ENCODE measurements at places on chromosomes 1 and 21. TPM values are rescaled to one million over a fixed set of nuclear protein-coding genes. Genes with fewer than 3 reads are reported as not detected.

DNA sequence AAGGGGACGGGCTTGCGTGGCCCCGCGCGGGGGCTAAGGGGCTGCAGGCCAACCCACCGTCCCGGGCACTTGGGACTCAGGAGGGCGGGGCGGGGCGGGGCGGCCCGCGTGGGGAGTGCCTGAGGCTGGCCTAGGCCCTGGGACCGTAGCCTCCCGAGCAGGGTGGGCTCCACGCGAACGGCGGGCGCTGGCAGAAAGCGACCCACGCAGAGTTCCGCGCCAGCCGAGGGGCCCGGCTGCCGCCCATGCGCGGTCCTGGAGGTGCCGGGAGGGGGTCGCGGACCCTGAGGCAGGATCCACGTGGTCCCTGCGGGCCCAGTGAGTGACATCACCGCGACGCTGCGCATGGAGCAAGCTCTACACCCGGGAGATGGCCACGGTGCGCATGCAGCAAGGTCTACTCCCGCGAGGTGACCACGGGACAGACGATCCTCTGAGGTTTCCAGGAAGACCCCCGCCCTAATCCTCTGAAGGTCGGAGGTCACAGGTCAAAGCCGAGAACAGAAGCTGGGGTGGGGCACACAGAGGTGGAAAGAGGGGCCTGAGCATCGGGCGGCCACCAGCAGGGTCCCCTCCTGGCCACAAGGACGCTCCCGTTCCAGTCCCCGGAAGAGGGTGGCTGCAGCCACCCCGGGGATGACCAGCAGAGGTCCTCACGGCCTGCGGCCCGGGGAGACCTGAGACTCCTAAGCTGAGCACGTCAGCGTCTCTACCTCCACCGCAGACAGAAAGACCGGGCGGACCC, 13.5 kb upstream of the SLC19A1 start:
- DNase-seq: peak; percentile 82

DNA sequence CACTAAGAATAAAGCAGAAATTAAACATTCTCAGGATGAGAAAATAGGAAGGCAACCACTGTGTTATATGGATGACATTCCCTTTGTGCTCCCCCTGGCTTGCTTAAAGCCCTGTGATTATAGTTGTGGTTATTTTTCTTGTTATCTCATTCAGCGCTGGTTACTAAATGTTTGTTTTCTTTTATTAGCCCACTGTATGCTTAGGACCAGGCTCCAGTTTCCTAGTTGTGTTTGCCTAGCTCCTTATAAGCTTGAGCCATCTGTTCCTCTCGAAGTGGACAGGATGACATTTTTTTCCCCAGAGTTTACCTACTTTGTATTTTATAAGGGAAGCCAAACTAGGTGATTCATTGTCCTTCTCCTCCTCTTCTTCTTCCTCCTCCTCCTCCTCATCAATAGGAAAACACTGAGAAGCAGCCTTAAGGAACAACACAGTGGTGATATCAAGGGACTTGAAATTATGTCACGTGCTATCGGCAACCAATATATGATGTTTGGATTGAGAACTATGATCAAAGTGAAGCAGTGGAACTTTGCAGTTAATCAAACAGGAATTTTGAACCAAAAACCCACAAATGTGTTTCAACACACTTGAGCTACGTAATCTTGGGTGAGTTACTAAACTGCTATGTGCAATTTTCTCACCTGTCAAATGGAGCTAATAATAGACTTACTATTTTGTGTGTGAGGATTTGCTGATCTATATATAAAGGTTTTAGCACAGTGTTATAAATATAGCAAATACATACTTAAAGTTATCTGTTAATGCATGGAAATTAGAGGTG, 35.1 kb upstream of the RGS7 start:
- DNase-seq: no peak

GRCh38 chr1:169005776-169006175, 100.7 kb upstream of the ATP1B1 start:
- DNase-seq: no peak

KANK4 gene
- total RNA-seq: not detected

TRPM2 gene
- total RNA-seq: 0.77 TPM

GRCh38 chr1:59831529-59831928, 16.8 kb downstream of the HOOK1 start:
- no peak for DNase-seq

DNA sequence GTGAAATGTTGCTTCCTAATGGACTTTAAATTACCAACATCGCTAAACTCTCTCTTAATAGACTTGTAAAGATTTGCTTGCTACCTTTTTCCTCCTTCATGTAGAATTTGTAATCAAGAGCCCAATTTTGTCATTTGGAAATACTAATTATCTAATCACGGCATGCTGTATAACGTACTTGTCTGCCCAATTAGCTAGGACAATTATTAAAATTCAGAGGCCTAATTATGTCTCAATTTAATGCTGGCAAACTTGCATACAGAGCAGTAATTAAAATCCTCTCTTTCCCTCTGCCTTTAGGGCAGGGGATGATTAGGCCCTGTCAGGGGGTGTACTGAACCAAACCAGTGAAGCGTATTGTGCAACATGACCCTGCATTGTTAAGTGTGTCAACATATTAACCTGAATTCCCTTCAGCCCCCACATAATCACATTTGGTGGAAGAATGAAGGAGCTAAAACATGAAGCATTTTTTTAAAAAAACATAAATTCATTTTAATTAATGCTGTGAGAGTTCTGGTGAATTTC, 137.4 kb upstream of the BARHL2 start:
- no peak for DNase-seq

GRCh38 chr1:45998020-45998617, 134.3 kb downstream of the PIK3R3 start:
- no peak for DNase-seq

GRCh38 chr1:203663821-203664220, 37.2 kb downstream of the ATP2B4 start:
- no peak for DNase-seq

- DNase-seq: no peak
Observed at GRCh38 chr1:1614204-1614953, 921 bp upstream of the MIB2 start.

TEKT2 gene
- not detected for total RNA-seq

- DNase-seq: no peak
Observed at GRCh38 chr1:13817906-13818305, 117.9 kb downstream of the PRDM2 start.

GRCh38 chr1:47362828-47363227, 29.2 kb downstream of the CMPK1 start:
- no peak for DNase-seq

DNA sequence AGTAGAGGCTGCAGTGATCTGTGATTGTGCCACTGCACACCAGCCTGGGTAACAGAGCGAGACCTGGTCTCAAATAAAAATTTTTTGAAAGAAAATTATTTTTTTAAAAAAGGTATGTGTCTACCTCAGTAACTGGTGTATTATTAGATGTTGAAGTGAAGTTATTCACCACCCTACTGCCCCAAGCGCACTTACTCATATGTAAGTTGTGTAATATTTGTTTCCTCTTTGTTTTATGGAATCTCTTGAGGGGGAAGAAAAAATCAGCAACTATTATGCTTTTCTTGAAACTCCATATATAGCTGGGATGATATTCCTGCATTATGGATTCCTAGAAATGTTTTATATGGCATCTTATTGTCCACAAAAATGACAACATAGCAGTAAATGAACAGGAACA, 21.3 kb downstream of the RBM15 start:
- DNase-seq: no peak

DNA sequence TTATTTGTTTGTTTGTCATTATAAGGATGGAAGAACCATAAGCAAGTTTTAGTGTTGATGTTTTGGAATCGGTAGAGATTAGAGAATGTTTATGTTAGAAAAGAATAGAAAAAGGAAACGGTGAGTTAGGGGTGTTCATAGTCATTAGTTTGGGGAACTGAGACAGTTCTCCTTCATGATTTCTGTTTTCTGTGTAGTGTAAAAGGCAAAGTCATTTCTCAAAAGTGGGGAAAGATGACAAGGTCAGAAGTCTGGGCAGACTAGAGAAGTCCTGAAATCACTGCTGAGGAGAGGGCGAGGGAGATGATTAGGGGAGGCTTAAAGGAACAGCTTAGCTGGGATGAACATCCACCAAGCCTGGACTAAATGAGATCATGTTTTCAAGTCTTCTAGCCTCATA, 498.9 kb downstream of the TTLL7 start:
- DNase-seq: no peak

C1orf87 gene
- total RNA-seq: 1.9 TPM

DNA sequence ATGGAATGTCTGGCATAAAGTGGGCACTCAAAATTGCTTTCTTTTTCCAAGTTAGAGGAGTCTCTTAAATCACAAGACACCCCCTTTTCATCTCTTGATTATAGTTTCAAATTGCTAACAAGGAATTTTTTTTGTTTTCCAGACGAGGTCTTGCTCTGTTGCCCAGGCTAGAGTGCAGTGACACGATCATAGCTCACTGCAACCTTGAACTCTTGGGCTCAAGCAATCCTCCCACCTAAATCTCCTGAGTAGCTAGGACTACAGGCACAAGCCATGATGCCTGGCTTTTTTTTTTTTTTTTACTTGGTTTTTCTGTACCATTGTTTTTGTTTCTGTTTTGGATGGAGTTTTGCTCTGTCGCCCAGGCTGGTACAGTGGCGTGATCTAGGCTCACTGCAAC, 20.8 kb downstream of the ZZZ3 start:
- DNase-seq: no peak

DNA sequence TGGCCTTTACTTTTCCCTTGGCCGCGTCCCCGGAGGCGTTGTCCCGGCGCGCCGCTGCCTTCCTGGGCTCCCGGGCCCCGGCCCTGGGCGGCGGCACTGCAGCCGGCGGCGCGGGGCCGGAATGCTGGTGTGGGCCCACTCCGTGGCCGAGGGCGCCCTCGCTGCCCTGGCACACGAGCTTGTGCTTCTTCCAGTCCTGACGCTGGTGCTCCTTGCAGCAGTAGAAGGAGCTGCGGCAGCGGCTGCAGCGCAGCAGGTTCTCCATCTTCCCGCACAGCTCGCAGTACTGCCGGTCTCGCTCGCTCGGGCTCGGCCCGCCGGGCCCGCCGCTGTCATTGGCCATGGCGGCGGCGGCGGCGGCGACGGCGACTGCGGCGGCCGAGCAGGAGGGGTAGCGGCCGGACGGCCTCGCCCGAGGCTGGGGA, 529 bp downstream of the EGLN1 start:
- DNase-seq: peak; percentile 46

- DNase-seq: no peak
Observed at GRCh38 chr1:79976287-79976686, 969.8 kb upstream of the ADGRL4 start.

- DNase-seq: no peak
Observed at GRCh38 chr1:215201283-215201682, 118.7 kb downstream of the KCNK2 start.

KRTAP15-1 gene
- total RNA-seq: not detected

OR2L13 gene
- total RNA-seq: not detected

CNTN2 gene
- not detected for total RNA-seq

PROK1 gene
- 1.4 TPM for total RNA-seq

DNA sequence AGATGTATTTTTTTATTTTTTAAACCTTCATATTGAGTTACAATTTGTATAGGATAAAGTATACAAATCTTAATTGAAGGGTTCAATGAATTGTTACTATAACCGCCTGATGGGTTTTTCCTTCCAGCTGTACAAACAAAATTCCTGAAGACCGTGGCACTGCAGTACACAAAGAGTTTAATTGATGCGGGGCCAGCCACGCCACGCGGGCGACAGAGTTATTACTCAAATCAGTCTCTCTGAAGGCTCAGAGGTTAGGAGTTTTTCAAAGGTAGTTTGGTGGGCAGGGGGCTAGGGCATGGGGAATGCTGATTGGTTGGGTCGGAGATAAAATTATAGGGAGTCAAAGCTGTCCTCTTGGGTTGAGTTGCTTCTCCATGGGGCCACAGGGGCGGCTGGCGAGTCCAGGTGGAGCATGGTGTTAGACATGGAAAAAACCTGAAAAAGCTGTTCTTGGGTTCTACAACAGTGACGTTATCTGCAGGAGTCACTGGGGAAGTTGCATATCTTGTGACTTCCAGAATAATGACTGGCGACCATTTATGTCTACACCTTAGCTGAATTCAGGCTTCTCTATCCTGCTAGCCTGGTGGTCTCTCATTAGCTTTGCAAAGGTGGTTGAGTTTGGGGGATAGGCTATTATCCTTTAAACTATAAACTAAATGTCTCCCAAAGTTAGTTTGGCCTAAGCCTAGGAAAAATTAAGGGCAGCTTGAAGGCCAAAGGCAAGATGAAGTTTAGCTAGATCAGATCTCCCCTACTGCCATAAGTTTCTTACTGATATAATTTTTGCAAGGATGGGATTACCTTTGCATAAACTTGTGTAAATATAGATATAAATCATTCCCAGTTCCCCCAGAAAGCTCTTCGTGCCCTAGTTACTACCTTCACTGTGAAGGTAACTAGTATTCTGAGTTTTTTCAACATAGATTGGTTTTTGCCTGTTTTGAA, 13.0 kb upstream of the TMEM9 start:
- no peak for DNase-seq

- no peak for DNase-seq
Observed at GRCh38 chr21:40173816-40174215, 306.6 kb downstream of the PCP4 start.

NEGR1 gene
- total RNA-seq: 6.7 TPM

DNA sequence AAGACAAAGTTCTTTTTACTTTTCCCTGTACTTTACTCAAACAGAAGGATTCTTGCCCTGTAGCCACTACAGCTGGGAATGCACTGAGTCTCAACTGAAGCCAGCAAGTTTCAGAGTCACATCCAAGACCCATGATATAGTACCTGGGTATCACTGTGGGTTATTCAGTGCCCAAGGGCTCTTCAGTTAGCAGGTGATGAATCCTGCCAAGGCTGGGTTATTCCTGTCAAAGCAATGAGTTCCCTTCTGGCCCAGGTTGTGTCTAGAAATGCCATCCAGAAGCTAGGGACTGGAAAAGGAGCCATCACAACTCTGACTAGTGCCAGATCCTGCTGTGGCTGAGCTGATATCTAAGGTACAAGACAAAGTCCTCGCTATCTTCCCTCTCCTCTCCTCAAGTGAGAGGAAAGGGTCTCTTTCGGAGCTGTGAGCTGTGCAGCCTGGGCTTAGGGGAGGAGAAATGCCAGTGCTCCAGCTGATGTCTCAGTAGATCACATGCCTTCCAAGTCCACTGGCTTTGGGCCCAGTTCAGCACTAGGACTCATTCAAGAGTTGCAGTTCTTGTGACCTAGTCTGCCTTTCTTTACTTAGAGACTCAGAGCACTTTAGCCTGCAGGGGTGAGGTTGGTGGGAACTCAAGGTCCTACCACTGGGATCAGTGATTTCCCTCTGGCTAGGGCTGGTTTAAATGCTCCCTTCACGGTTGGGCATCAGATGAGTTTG, 369.4 kb downstream of the TBX15 start:
- DNase-seq: no peak

MAP3K21 gene
- 5.6 TPM for total RNA-seq

- no peak for DNase-seq
Observed at GRCh38 chr1:168732736-168733135, 3.7 kb upstream of the DPT start.

- DNase-seq: no peak
Observed at GRCh38 chr1:24278726-24279125, 40.4 kb upstream of the GRHL3 start.

OR2T27 gene
- not detected for total RNA-seq

GRCh38 chr1:27005166-27005530, 7.5 kb downstream of the TENT5B start:
- DNase-seq: no peak
